ENCODE measurements at places on chromosomes 3 and 15. TPM values are rescaled to one million over a fixed set of nuclear protein-coding genes. Genes with fewer than 3 reads are reported as not detected.

GRCh38 chr3:122246199-122246598 is 62.7 kb downstream of the CASR start:
- peaks cover 14% of the 10 kb centered on the region for H3K4me1 ChIP-seq
- H3K4me3 ChIP-seq, result peak overlapping the region; percentile 76
- H3K27ac ChIP-seq, result peak overlapping the region; percentile 61
- H3K36me3 ChIP-seq, result no peaks in the 10 kb centered on the region
- DNase-seq, result no peak
- peaks cover 16% of the 10 kb centered on the region for H3K27me3 ChIP-seq

DNA sequence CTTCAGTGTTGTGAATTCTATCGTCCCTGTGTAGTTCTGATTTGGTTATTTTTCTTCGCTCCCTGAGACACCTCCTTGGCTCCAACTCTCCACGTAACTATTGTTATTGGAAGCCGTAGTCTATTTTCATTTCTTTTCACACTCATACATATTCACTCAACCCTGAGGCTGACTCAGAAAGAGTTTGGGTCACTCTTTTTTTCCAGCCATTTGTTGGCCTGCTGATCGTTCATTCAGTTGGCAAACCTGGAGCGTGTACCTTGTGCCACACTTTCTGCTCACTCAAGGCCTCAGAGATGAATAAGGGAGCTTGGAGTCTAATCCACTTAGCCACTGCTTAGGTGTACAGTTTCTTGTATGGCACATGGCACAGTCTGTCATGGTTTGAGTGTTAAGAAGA is 22.4 kb downstream of the GYG1 start:
- peaks cover 57% of the 10 kb centered on the region for H3K36me3 ChIP-seq
- no peaks in the 10 kb centered on the region for H3K27me3 ChIP-seq
- no peak overlapping the region for H3K27ac ChIP-seq
- DNase-seq, result no peak
- H3K4me3 ChIP-seq, result no peak overlapping the region
- H3K4me1 ChIP-seq, result peaks cover 40% of the 10 kb centered on the region

DNA sequence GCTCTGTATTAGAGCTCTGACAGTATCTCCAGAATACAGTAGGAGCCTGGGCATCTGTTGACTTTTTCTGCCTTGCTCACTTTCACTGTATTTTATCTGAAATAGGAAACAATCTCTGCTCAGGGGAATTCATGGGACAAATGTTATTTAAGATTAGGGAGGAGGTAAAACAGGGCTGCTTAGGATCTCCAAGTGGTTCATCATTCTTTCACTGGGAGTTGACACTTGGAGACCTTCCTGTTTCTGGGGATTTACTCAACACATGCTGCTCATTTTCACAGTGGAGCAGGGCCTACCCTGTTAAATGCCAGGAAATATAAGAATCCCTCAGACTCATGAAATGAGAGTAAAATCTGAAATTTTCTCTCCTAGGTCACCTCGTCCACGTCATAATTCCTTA is 185.5 kb downstream of the GAP43 start:
- peaks cover 1% of the 10 kb centered on the region for H3K4me1 ChIP-seq
- no peak overlapping the region for H3K27ac ChIP-seq
- H3K4me3 ChIP-seq, result no peak overlapping the region
- DNase-seq, result no peak
- peaks cover 31% of the 10 kb centered on the region for H3K27me3 ChIP-seq
- H3K36me3 ChIP-seq, result no peaks in the 10 kb centered on the region

DNA sequence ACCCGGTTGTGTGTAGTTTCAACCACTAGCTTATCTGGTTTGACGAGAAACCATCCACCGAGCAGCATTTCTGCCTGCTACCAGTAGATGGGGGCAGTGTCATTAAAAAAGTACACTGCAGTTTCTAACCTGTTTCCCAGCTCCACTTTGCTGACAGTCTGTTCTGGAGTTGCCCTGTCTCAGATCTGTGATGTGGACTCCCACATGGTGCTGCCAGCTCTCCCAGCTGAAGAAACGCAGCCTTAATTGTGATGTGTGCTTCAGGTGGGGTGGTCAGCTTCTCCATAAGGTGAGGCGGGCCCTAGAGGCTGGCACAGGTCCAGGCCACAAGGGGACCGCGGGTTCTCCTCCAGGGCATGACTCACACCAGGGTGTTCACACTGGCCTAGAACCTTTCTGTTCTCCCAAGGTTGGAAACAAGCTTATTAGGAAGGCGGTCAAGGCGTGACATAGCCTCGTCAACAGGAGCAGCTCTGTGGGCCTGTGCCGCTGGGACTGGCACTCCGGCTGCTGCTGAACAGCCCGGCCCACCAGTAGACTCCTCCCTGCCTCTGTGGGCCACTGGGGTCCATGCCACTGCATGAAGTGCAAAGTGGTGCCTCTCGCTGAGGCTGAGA is 2.9 kb upstream of the FAM43A start:
- peaks cover 23% of the 10 kb centered on the region for H3K27me3 ChIP-seq
- H3K4me3 ChIP-seq, result no peak overlapping the region
- no peaks in the 10 kb centered on the region for H3K36me3 ChIP-seq
- peaks cover 31% of the 10 kb centered on the region for H3K4me1 ChIP-seq
- DNase-seq, result peak; percentile 58

The ZNF385D gene
- not detected for total RNA-seq

The CSTA gene
- not detected for total RNA-seq

DNA sequence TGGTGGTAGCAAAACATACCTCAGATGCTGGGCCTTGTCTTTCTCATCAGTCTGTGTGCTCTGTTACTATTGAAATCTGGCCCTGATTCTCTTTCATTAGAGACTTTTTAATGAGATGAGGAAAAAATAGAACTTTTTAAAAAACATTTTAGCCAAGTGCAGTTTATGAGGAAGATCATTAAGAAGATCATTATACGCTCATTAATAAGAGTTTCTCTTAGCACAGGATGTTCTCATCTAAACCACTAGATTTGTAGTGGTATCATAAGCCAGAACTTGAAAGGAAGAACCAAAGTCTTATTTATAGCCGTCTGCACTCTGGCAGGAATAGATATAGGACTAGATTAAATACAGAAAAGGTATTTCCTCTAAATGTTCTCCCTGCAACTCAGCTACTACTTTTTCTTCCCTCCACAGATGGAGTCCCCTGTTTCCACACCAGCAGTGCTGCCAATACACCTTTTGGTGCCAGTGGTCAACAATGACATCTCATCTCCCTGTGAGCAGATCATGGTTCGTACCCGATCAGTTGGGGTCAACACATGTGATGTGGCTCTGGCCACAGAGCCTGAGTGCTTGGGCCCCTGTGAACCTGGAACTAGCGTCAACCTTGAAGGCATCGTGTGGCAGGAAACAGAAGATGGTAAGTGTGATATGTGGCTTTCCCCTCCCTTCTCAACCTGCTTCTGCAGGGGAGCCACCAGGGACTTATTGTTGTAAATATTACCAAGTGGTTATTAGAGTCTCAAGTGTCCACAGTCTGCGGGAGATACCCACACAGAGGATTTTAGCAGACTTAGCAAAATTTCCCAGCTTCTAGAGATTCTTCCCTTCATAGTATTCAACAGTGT is 152.8 kb downstream of the RBPMS2 start:
- peak overlapping the region; percentile 78 for H3K4me3 ChIP-seq
- peak; percentile 71 for DNase-seq
- H3K36me3 ChIP-seq, result peaks cover 9% of the 10 kb centered on the region
- H3K27me3 ChIP-seq, result no peaks in the 10 kb centered on the region

- no peak overlapping the region for H3K4me3 ChIP-seq
- no peaks in the 10 kb centered on the region for H3K4me1 ChIP-seq
- H3K27ac ChIP-seq, result no peak overlapping the region
These were observed 60.7 kb upstream of the RAB6B start for GRCh38 chr3:133956353-133956752.

The RTF1 gene
- 38.1 TPM for total RNA-seq

DNA sequence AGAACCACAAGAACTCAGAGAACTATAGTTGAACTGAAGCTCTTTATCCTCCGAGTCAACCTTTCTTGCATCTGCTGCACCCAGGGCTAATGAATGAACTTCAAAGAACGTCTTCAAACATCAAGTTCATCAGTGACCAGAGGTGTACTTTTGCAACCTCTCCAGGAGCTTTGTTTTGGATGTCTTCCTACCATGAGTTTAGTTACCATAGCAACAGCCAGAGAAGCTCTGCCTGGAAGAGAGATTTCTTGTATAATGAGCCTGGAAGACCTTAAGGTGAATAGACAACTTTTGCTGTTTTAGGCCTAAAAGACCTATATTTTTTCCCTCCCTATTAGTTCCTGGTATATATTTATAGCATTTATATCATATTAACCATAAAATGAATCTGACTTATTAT is 9.1 kb downstream of the ACTC1 start:
- H3K27ac ChIP-seq, result no peak overlapping the region
- no peak overlapping the region for H3K4me3 ChIP-seq
- no peak for DNase-seq
- H3K27me3 ChIP-seq, result peaks cover 19% of the 10 kb centered on the region
- no peaks in the 10 kb centered on the region for H3K4me1 ChIP-seq

DNA sequence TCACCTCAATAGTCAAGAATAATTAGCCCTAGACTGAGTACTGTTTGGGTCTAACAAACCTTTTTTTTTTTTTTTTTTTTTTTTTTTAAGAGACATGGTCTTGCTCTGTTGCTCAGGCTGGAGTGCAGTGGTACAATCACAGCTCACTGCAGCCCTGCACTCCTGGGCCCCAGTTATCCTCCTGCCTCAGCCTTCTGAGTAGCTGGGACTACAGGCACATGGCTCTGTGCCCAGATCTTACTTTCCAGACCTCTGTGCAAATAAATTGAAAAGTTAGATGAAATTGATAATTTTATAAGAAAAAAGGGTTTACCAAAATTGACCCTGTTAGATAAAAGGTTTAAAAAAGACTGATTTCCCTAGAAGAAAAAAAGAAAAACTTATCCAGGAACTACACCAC is 79.0 kb downstream of the NR2E3 start:
- H3K27me3 ChIP-seq, result no peaks in the 10 kb centered on the region
- H3K36me3 ChIP-seq, result peaks cover 6% of the 10 kb centered on the region
- H3K4me3 ChIP-seq, result no peak overlapping the region
- no peaks in the 10 kb centered on the region for H3K4me1 ChIP-seq
- no peak for DNase-seq

GRCh38 chr3:150277444-150277843 is 130.7 kb upstream of the TSC22D2 start:
- no peak overlapping the region for H3K27ac ChIP-seq
- H3K4me3 ChIP-seq, result no peak overlapping the region
- no peaks in the 10 kb centered on the region for H3K4me1 ChIP-seq
- H3K36me3 ChIP-seq, result no peaks in the 10 kb centered on the region
- H3K27me3 ChIP-seq, result peaks cover 50% of the 10 kb centered on the region

The REC114 gene
- total RNA-seq, result not detected

The NECTIN3 gene
- total RNA-seq, result 10.6 TPM

The DAZL gene
- total RNA-seq, result not detected

DNA sequence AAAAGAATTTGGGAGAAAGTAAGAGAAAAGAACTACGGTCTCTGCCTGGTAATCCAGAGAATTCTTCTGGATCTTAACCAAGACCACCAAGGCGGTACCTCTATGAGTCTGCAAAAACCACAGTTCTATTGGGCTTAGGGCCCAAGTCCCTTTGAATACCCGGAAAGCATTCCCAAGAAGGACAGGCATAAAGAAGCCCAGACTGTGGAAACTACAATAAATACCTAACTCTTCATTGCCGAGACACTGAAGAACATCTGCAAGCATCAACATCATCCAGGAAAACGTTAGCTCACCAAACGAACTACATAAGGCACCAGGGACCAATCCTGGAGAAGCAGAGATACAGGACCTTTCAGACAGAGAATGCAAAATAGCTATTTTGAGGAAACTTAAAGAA is 162.3 kb upstream of the TMC3 start:
- peaks cover 23% of the 10 kb centered on the region for H3K27me3 ChIP-seq
- H3K4me1 ChIP-seq, result no peaks in the 10 kb centered on the region
- H3K27ac ChIP-seq, result no peak overlapping the region
- H3K36me3 ChIP-seq, result no peaks in the 10 kb centered on the region
- DNase-seq, result no peak

- H3K4me3 ChIP-seq, result no peak overlapping the region
- H3K4me1 ChIP-seq, result no peaks in the 10 kb centered on the region
- no peaks in the 10 kb centered on the region for H3K36me3 ChIP-seq
- H3K27ac ChIP-seq, result no peak overlapping the region
- H3K27me3 ChIP-seq, result no peaks in the 10 kb centered on the region
These were observed 162.2 kb downstream of the VGLL3 start for GRCh38 chr3:86828751-86829150.

- no peaks in the 10 kb centered on the region for H3K27me3 ChIP-seq
These were observed 171.9 kb upstream of the CTDSPL start for GRCh38 chr3:37689645-37690356.

DNA sequence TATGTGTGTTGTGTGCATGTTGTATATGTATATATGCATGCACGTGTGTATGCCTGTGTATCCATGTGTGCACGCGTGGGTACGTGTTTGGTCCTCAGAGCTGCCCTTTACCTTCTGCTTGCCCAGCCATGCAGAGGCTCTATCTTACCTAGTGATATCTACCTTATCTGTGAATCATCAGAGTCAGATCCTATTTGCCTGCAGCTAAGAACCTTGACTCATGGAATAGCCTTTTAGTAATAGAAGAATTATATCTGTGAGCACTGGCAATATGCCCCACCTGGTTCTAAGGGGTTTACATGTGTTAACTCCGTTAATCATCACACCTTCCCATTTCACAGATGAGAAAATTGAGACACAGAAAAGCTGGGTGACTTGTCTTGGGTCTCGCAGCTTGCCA is 11.0 kb downstream of the PGPEP1L start:
- DNase-seq, result no peak
- H3K36me3 ChIP-seq, result no peaks in the 10 kb centered on the region
- H3K27me3 ChIP-seq, result peaks cover 10% of the 10 kb centered on the region

DNA sequence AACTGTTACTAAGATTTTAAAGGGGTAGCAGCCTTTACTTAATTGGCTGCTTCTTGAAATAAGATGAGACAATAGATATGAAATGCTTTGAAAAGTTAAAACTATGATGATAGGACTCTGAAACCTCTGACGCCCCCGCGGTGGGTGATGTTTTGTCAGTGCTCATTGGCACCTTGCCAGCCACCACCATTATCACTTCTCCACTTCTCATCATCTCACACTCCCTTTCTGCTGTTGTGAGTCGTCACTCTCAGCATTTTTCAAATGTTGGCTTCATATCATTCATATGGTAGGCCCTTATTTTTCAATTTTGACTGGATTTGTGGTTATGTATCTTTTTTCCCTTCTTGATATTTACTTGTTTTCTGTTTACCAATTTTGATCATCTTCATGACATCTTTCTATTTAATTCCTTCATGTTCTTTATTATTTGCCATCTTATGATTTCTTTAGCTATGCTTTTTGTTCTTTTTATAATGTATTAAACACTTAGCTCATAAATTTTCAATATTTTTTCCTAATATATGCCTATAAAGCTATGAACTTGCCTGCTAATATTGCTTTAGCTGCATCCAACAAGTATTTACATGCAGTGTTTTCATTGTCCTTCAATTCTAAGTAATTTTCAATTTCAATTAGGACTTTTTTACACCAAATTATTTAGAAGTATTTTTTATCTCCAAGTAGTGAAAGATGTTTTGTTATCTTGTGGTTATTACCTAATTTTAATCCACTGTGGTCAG is 30.3 kb upstream of the SKOR1 start:
- H3K27ac ChIP-seq, result no peak overlapping the region
- H3K4me3 ChIP-seq, result no peak overlapping the region
- DNase-seq, result no peak
- peaks cover 18% of the 10 kb centered on the region for H3K36me3 ChIP-seq
- no peaks in the 10 kb centered on the region for H3K27me3 ChIP-seq

GRCh38 chr3:67349551-67350174 is 304.7 kb downstream of the SUCLG2 start:
- H3K27ac ChIP-seq, result peak overlapping the region; percentile 44
- peaks cover 5% of the 10 kb centered on the region for H3K4me1 ChIP-seq
- no peaks in the 10 kb centered on the region for H3K27me3 ChIP-seq
- H3K36me3 ChIP-seq, result peaks cover 12% of the 10 kb centered on the region
- DNase-seq, result no peak

Measured in activated naive CD8-positive, alpha-beta T cell treated with anti-CD3 and anti-CD28 coated beads, Interleukin-2, amount 10 ng/mL, durations not matched to agents 7 days and 5 days (primary cell).